ENCODE measurements at places on chromosomes 1 and 21.

- no peak for DNase-seq
Observed at GRCh38 chr1:77794550-77794949, 15.1 kb downstream of the MIGA1 start.

- no peak for DNase-seq
Observed at GRCh38 chr1:155003766-155004351, 1.3 kb downstream of the ZBTB7B start.

DNA sequence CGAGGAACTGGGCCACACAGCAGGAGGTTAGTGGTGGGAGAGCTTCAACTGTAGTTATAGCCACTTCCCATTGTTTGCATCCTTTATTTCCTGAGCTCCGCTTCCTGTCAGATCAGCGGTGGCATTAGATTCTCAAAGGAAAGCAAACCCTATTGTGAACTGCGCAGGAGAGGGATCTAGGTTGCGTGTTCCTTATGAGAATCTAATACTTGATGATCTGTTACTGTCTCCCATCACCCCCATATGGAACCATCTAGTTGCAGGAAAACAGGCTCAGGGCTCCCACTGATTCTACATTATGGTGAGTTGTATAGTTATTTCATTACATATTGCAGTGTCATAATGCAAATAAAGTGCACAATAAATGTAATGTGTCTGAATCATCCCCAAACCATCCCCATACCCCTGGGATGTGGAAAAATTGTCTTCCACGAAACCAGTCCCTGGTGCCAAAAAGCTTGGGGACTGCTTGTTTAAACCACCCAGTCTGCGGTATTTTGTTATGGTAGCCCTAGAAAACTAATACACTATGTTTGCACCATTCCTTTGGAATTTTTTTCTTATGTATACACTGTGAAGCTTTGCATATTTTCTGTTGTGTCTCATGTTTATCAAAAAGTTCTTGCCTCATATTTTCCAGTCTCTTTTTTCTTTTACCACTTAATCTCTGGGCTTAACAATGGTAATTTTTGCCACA is 136.6 kb upstream of the IVNS1ABP start:
- DNase-seq, result no peak

- no peak for DNase-seq
Observed at GRCh38 chr1:33762962-33763361, 100.9 kb upstream of the HMGB4 start.
